Chondrocyte (in vitro differentiated cells): ENCODE measurements at places on chromosomes 7 and 10. TPM values are rescaled to one million over a fixed set of nuclear protein-coding genes. Genes with fewer than 3 reads are reported as not detected.

KCP gene
- 1.3 to 1.5 TPM in 2 of 3 replicates, not detected in the other for total RNA-seq

IL6 gene
- 0.45 to 0.82 TPM in 2 of 3 replicates, not detected in the other for total RNA-seq

DNA sequence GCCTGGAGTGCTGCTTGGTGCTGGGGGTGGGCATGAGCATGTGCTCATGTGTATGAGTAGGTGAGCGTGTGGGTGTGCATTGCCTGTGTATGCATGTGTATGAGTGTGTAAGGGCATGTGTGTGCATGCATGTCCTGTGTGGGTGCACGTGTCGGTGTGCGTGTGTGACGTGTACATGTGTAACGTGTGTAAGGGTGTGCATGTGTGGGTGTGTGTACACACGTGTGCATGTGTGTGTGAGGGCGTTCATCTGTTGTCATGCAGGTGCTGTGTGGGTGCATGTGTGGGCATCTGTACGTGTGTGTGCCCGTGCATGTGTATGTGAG, 30.3 kb downstream of the FAM20C start:
- DNase-seq, result no peak

GRCh38 chr7:142380069-142380468, 122.2 kb upstream of the PRSS58 start:
- no peak for DNase-seq

GLRX3 gene
- 57.5 to 75.0 TPM (median 60.5 TPM) in 3 replicates for total RNA-seq

BLOC1S2 gene
- total RNA-seq, result 25.9 to 35.1 TPM (median 29.7 TPM) in 3 replicates

DNA sequence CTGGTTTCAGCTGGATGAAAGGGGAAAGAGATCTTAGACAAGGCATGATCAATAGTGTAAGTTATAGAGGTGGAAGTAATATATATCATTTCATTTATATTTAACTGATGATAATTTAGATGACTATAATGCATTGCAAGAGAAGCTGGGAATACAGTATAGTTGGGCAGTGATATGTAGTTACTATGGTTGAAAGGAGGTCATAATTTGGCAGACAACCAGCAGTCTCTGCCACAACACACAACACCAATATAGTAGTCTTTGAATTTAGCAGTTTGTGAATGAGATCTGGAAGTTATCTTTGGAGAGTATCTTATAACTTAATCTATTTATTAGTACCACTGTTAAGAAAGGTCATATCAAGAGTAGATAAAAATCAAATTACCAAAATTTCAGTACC, 39.9 kb downstream of the TAX1BP1 start:
- DNase-seq, result no peak

VWA2 gene
- total RNA-seq, result not detected in 3 replicates

DNA sequence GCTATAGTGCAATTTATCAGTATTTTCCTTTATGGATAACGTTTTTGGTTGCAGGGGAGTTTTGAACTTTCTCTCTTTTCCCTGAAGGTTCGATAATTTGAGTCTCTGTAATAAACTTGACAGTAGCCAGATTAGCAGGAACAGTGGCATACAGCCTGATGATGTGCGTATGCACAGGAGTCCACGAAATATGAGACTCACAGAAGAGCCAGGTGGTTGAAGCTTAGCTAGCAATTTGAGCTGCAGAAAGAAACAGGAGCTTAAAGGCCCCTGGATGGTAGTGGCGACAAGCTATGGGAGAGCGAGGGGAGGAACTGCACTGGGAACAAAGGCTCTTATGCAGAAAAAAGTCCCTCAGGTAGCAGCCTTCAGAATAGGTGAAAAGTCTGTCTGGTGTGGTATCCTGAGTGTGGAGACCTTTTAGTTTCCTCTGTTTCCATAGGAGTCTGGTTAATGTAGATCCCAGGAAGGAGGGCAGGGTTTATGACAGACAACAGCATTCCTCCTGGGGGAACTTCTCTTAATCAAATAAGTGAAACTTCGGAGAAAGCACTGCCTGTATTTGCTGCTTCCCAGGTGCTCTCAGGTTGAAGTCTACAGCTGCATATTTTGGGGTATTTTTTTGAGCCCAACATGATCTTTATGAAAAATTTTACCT, 32.7 kb downstream of the FANK1 start:
- no peak for DNase-seq

DNA sequence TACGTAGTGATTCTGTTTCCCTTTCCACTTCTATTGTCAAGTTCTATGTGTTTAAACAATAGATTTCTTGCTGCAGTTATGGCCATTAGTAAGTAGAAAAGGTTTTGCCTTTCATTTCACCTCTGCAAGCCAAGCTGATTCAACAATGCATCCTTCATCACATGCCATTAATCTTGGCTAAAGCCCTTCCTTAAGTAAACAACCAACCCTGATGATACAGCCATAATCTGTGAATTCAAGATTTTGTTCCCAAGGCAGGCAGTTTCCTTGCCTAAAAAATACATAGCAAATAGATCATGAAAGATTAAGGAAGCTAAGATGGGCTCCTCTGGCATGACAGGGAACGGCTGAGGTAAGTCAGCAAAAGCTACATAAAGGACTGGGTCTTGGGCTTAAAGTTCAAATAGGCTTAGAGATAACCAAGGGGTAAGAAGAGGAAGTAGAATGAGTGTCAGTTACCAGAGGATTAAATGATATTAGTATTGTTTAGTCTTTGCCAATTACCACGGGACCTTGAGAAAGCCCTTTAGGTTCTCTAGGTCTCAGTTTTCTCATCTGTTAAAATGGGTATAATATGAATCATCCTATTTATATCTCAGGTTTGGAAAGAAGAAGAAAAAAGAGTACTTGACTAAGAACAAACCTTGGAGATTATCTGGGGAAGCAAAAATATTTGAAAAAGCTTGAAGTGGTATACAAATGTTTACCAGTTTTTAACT, 35.9 kb upstream of the ANK3 start:
- no peak for DNase-seq

CPA2 gene
- total RNA-seq, result not detected in 3 replicates

GRCh38 chr7:133349101-133349500, 96.2 kb downstream of the EXOC4 start:
- no peak for DNase-seq

BLNK gene
- total RNA-seq, result not detected in 3 replicates

DNA sequence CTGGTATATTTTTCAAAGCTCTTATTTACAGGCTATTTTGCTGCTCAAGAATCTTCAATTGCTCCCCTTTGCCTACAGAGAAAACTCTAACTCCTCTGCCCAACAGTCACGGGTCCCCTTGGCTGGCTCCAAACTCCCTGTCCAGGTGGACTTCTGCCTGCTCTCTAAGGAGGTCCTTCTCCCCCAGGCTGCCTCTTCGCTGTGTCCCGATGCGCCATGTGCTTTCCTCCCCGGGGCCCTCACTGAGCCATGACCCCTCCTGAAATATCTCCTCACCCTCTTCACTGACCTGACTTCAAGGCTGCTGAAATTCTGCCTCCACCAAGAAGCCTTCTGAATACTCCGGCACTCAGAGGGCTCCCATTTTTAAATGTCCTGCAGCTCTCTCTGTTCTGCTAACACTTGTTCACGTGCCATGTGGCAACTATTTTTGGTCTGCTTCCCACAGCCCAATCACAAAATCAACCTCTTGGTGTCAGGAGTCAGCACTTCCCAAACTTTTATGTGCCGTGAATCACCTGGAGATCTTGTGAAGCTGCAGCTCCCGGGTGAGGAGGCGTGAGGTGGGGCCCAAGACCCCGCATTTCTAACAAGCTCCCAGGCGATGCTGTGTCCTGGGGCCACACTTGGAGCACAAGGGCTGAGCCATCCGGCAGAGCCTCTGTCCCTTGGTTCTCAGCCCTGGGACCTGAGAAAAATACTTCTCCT, 85.7 kb upstream of the COL13A1 start:
- DNase-seq, result no peak

C10orf105 gene
- total RNA-seq, result not detected in 3 replicates

DNA sequence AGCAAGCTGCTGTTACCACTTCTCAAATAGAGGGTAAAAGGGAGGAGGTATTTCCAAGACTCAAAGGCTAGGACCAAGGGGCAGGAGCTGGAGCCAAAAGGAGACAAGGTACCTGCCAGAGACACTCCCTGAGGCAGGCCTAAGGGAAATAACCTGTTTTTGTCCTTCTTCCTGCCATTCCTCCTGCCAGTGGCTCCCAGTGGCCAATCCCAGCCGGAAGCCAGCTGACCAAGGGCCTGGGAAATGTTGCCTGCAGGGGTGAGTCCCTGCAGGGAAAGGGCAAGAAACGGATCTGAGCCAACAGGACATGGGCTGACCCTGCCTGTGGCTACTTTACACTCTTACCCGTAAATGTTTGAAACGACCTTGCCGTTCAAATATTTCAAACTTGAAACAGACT, 3.5 kb downstream of the CYTH3 start:
- DNase-seq, result no peak

- DNase-seq, result no peak
Measured at GRCh38 chr10:89183571-89183970, 23.5 kb downstream of the CH25H start.

GRCh38 chr10:21405981-21406380, 119.5 kb downstream of the SKIDA1 start:
- no peak for DNase-seq

SEMA3D gene
- total RNA-seq, result 1.4 to 7.0 TPM (median 2.0 TPM) in 3 replicates

DNA sequence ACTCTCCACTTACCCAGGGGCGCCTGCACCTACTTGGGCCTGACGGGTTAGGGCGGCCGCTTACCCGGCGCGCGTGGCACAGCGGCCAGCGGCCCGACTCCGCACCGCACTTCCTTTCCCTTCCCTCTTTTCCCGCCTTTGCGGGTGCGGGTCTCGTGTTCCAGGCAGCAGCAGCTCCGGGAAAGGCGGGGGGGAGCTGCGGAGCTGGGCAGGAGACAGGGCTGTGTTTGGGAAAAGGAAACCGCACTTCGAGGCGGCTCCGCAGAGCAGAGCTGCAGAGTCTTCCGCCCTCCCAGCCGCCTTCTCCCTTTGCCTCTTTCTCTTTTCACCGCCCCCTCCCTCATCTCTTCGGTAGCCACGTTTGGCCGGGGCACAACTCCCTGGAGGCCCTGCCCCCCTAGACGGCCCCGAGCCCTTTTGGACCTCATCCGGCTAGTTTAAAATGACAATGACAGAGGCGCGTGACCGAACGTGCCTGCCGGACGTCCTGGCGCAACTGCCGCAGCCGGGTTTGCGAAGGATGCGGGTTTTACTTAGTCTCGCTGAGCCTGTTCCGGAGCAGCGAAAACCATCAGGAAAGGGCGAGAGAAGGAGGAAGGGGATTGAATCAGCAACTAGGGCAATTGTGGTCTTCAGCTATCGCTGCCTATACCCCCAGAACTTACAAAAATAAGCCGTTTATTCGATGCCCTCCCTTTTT, 7.9 kb upstream of the PAX2 start:
- DNase-seq, result no peak

DNA sequence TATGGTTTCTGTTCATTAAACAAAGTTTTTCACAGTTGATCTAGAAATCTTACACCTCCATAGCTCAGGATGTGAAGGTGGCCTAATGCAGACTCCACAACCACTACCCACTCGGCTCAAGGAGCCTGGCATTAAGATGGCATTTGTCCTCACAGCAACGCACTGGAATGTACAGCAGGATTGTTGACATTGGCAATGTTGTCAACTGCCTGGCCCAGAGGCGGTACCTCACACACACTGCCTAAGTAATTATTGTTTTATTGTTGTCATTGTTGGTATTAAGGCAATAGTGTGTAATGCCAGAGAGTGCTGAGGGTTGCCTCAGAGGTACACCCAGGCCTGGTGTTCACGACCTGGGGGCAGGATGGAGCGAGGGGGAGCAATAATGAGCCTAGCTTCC, 38.3 kb downstream of the LRRC18 start:
- no peak for DNase-seq

DNA sequence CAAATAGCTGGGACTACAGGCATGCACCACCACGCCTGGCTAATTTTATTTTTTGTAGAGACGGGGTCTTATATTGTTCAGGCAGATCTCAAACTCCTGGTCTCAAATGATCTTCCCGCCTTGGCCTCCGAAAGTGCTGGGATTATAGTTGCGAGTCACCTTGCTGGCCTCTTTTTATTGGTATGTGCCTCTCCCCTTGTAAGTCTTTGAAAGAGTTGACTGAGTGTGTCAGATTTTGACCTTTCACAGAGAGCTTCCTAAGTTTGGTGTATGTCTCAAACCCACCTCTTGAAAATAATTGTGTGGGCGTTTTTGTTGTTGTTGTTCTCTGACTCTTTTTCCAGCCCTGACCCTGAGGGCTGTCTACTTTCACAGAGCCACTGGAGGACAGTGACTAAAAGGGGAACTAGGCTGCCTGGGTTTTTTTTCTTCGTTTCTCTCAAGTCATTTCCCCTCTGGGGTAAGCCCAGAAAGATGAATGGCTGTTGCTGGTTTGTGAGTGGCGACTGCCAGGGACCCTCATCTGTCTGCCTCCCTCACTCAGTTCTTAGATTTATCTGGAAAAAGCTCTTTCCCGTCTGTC, 262.8 kb downstream of the ZEB1 start:
- DNase-seq, result no peak

VAX1 gene
- 5.2 TPM in 1 of 3 replicates, not detected in the others for total RNA-seq
